ENCODE measurements at places on chromosomes 16 and 17.

- peak; percentile 71 for DNase-seq
Measured at GRCh38 chr16:72241930-72242329, 70.0 kb upstream of the PMFBP1 start.

- DNase-seq = peak; percentile 77
Measured at GRCh38 chr17:65099941-65100315, 37.2 kb upstream of the RGS9 start.

DNA sequence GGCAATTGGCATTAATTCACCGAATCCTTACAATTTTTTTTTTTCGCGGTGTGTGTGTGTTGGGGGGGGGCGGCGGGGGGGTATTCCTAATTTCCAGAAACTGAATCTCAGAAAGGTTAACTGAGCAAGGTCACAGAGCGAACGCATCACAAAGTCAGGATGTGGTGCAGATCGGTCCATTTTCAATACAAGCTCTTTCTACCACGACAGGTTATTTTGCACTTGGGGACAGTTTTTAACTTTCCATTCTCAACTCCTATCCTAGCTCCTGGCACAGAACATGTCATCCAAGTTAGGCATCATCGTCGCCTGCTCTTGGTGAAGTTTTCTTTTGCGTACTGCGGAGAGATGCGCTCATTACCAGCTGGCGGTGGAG, 15.4 kb upstream of the ERN1 start:
- no peak for DNase-seq

GRCh38 chr17:77644181-77645071, 314.1 kb upstream of the TNRC6C start:
- DNase-seq = no peak

- DNase-seq = no peak
Measured at GRCh38 chr16:91484-91883, 13.5 kb downstream of the MPG start.

- DNase-seq = no peak
Measured at GRCh38 chr16:2840914-2841313, 10.8 kb downstream of the ZG16B start.

- no peak for DNase-seq
Measured at GRCh38 chr17:40846515-40847144, 20.4 kb downstream of the KRT12 start.

Measured in fibroblast of skin of right biceps (primary cell).